ENCODE measurements at places on chromosomes 16 and 17. TPM values are rescaled to one million over a fixed set of nuclear protein-coding genes. Genes with fewer than 3 reads are reported as not detected.

DRC3 gene
- 2.4 TPM for total RNA-seq

ADAP2 gene
- 3.1 TPM for total RNA-seq

UTS2R gene
- total RNA-seq = not detected

PRAC2 gene
- total RNA-seq = not detected

PGS1 gene
- 15.1 TPM for total RNA-seq

CNTNAP4 gene
- not detected for total RNA-seq

CDT1 gene
- total RNA-seq = 16.4 TPM

TP53TG3B gene
- total RNA-seq = 0.66 TPM

PDILT gene
- not detected for total RNA-seq

POLR2C gene
- 134 TPM for total RNA-seq

CACNG1 gene
- 0.37 TPM for total RNA-seq

CCDC92B gene
- 0.19 TPM for total RNA-seq

PIEZO1 gene
- 76.0 TPM for total RNA-seq

MED13 gene
- 12.7 TPM for total RNA-seq

HSPB9 gene
- not detected for total RNA-seq

CRYBA1 gene
- not detected for total RNA-seq

MYO15A gene
- total RNA-seq = 0.31 TPM

OR3A3 gene
- not detected for total RNA-seq

DHX40 gene
- 31.3 TPM for total RNA-seq

SLC12A3 gene
- total RNA-seq = not detected

RIPOR1 gene
- total RNA-seq = 38.8 TPM

TPSD1 gene
- not detected for total RNA-seq

RPL26 gene
- 3,675 TPM for total RNA-seq

BAIAP3 gene
- 1.8 TPM for total RNA-seq

TEKT3 gene
- not detected for total RNA-seq

TSPAN10 gene
- total RNA-seq = 4.3 TPM

LGALS9B gene
- not detected for total RNA-seq

SLC13A5 gene
- total RNA-seq = 0.11 TPM

SPIRE2 gene
- 8.1 TPM for total RNA-seq

PRSS33 gene
- not detected for total RNA-seq

MMP25 gene
- total RNA-seq = 0.79 TPM
